ENCODE measurements at places on chromosomes 16 and 17.

DNA sequence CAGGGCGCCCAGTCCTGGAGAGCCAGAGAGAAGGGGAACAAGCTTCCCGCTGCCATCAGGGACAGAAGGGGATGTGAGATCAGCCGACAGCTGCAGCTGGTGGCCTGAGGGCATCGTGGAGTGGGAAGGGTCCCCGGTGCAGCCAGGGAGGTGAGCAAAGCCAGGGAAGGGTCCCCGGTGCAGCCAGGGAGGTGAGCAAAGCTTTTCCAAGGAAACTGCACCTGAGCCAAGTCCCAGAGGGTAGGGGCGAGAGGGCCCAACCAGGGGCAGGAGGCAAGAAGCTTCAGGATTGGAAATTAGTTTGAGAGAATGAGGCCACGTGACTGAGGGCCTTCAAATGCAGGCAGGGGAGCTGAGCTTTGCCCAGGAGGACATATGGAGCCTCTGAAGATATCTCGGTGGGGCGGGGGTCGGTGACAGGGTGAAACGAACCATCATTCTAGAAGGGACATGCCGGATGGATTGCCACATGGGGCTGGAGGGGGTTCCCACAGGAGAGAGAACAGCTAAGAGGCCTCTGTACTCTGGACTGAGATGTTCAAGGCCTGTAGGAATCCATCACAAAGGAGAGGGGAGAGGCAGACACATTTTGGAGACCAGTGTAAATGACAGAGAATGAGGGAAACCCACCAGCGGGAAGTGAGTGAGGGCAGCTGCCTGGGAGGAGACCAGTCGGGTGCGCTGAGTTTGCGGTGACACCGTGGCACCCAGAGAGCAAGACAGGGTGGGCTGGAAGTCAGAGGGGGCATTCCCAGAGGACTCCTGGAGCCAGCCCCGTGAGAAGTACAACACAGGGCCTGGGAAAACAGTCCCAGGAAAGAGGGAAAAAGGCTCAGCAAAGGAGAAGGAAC is 31.4 kb upstream of the RPH3AL start:
- no peak for DNase-seq

DNA sequence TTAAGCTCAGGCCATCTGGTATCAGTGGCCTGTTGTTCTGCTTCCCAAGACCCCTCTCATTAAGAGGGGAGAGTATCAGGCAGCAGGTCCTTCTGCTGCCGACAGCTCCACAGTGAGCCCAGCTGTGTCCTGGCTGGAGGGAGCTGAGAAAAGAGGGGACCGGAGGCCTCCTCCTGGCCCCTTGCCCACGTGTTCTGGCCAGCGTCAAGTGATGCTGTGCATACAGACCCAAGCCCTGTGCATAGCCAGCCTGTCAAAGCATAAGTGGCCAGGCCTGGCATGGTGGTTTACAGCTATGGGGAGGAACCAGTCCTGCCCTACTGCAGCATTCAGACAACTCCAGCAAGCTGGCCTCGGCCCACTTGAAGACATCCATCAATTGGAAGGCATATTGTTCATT is 48.0 kb downstream of the ABCC6 start:
- no peak for DNase-seq

- no peak for DNase-seq
Observed at GRCh38 chr16:53043986-53044601, 8.6 kb downstream of the CHD9NB start.

DNA sequence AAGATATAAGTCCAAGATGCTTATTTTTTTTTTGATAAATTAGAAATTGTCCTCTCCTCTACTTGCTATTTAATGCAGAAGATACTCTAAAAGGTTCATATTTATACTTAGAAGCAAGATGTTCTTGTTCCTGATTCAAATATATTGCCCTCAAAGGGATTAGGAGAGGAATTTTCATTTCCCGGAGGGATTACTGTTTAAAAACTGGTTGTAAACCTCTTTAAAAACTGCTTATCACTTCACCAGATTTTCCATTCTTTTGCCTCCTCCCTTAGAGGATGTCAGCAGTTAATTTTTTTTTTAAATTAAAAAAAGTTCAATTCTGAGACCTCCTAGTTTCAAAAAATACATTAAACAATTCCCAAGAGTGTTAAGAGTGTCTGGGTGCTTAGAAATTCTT is 2.8 kb downstream of the TENT4B start:
- no peak for DNase-seq

GRCh38 chr16:75228143-75228976 is 9.6 kb downstream of the CTRB1 start:
- DNase-seq, result no peak

DNA sequence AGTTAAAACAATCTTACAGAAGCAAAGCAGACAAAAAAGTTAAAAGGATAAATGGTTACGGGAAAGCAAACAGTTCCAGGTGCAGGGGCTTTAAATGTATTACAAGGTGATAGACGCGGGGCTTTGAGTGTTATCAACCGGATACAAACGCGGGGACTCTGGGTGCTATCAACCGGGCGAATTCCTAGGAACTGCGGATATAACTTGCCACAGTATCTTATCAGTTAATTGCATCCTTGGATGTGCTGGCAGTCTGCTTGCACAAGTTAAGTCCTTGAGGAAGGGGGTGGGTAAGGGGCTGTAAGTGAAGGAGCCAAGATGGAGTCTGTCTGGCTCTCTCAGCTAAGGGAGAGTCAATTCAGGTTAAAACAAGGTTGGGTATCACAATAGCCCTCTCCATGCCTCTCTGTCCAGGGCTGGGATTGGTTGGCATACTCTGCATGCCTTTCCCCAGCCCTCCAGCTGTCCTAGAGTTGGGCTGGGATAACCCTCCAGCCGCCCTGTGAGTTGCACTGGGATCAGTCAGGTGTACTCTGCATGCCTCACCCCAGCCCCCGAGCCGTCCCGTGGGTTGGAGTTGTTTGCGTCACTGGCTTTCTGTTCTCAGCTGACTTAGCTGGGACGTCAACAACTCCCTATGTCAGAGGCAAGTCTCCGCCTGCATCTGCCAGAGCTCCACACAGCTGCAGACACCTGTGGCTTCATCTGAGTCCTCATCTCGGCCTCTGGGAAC is 40.9 kb downstream of the TMEM235 start:
- DNase-seq, result no peak

DNA sequence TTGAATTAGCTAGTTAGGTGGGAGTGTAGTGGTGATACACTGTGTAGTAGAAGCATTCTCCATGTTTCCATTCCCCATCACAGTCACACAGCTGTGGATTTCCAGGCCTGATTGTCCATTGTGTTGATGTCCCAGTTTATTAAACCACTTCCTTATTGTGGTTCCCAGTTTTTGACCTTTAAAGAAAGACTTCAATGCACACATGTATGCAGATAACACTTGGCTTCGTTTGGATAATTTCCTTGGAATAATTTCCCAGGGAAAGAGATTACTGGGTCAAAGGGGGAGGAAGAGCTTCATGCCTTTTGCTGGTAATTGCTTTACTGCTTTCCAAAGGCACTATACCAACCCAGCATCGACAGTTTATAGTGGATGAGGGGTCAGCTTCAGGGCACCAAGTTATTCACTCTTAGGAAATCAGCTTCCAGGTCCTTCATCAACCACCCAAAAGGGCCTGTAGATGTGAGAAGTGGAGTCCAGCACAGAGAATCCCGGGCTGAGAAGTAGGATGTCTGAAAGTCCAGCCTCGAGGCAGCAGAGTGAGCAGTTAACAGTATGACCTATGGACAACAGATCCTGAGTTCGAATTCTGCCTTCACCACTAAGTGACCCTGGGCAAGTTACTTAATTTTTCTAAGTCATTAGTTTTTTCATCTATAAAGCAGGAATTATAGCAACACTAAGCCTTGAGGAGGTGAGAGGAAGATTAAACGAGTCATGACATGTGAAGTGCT is 31.3 kb upstream of the TNS4 start:
- DNase-seq, result no peak

- DNase-seq, result no peak
Observed at GRCh38 chr17:65542610-65543009, 18.8 kb downstream of the AXIN2 start.

DNA sequence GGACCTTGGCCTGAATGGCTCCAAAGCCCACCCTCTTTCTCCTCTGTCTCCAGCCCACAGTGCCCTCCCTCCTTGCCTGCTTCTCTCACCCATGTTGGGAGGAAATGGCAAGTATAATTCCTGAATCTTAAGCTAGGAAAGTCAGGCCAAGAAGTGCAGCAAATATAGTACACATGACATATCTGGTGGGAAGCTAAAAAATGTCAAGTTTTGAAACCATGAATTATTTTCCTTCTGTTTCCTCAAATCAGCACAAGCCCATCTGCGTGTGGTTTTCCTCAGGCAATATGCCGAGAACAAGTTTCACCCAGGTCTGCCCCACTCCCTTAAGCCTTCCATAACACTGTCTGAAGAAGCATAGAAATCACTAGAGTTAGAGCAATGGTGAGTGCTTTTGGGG is 502.8 kb upstream of the CDH11 start:
- DNase-seq, result no peak

DNA sequence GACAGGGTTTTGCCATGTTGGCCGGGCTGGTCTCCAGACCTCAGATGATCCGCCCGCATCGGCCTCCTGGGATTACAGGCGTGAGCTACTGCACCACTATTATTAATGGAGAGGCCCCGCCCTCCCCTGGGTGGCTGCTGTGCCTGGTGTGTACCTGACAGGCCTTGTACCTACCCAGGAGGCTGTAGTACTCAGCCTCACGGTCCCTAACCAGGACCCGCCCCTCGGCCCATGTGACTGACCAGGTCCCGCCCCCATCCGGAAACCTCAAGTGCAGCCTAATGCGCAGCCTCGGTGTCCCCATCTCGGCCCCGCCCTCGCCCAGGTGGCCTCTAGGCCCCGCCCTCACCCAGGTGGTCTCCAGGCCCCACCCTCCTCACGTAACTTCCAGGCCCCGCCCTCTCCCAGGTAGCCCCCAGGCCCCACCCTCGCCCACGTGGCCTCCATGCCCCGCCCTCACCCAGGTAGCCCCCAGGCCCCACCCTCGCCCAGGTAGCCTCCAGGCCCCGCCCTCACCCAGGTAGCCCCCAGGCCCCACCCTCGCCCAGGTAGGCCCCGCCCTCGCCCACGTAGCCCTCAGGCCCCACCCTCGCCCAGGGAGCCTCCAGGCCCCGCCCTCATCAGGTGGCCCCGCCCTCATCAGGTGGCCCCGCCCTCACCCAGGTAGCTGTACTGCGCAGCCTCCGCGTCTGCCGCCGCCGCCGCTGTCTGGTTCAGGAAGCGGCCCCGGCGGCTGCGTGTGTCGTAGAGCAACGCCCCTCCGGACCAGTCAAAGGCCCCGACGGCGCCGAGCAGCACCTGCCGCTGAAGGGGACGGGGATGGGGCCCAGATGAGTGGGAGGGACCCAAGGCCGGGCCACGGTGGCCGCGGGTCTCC is 31.0 kb downstream of the HASPIN start:
- DNase-seq, result no peak

GRCh38 chr16:49918257-49918656 is 62.3 kb upstream of the ZNF423 start:
- DNase-seq, result no peak

DNA sequence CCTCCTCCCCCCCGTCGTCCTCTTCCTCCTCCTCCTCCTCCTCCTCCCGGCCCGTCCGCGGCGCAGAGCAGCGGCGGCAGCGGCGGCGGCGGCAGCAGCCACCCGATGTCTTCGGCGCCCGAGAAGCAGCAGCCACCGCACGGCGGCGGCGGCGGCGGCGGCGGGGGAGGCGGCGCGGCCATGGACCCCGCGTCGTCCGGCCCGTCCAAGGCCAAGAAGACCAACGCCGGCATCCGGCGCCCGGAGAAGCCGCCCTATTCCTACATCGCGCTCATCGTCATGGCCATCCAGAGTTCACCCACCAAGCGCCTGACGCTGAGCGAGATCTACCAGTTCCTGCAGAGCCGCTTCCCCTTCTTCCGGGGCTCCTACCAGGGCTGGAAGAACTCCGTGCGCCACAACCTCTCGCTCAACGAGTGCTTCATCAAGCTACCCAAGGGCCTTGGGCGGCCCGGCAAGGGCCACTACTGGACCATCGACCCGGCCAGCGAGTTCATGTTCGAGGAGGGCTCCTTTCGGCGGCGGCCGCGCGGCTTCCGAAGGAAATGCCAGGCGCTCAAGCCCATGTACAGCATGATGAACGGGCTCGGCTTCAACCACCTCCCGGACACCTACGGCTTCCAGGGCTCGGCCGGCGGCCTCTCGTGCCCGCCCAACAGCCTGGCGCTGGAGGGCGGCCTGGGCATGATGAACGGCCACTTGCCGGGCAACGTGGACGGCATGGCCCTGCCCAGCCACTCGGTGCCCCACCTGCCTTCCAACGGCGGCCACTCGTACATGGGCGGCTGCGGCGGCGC is at the start of gene FOXF1:
Gene FOXF1, plus strand, starts transcription at position 63 of the 797 bp plus-strand sequence. Its CDS starts 43 bp downstream, at position 106.
- DNase-seq, result no peak

DNA sequence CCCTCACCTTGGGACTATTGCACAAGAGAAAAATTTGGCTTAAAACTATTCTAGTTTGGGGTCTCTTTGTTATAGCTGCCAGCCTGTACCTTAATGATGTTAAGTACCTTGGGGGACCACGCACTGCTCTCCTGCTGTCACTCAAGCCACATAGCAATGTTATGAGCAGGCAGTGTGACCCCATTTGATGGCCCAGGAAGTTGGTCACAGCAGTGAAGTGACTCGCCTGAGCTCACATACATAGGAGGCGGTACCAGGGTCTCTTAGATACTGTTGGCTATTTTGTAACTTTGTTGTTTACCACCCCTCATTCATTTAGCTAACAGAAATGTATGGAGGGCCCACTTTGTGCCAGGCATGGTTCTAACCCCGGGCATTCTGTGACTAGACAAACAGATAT is 16.4 kb downstream of the KCNG4 start:
- DNase-seq, result no peak

- DNase-seq, result no peak
Observed at GRCh38 chr17:50871364-50871763, 5.2 kb upstream of the TOB1 start.

DNA sequence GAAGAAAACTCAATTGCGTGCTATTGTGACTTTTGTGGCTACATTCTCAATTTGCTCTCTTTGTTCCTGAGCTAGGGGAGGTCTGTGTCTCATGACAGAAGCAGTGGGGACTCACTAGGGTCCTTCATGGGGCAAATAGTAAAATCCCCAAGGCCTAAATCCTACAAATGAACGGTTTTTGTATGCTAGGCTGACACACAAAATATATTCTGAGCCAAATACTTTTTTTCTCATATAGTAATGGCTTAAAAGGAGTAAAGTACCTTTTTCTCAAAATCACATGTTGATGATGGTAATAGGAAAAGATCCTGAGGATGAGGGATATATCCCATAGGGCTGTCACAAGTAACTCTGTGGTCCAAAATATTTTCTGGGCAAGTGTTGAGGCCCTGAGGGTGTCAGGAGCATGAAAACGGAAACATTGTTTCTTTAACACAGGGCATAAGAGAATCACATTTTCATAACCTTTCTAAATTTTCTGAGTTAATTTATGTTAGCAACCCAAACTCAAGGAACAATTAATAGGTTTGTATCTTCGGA is 77.5 kb upstream of the CNTNAP4 start:
- no peak for DNase-seq

- no peak for DNase-seq
Observed at GRCh38 chr16:63283721-63284120, 1247.5 kb upstream of the CDH8 start.

- no peak for DNase-seq
Observed at GRCh38 chr16:20303012-20303411, 24.3 kb downstream of the GP2 start.

- no peak for DNase-seq
Observed at GRCh38 chr16:18013863-18014262, 322.7 kb downstream of the NPIPA8 start.

GRCh38 chr16:50124769-50125168 is 28.3 kb upstream of the TENT4B start:
- DNase-seq, result no peak
